ENCODE measurements at places on chromosomes 7 and 10. TPM values are rescaled to one million over a fixed set of nuclear protein-coding genes. Genes with fewer than 3 reads are reported as not detected.

GRCh38 chr10:78985973-78986818 is 82.6 kb upstream of the ZMIZ1 start:
- no peak for DNase-seq
- H3K27me3 ChIP-seq = peaks cover 6% of the 10 kb centered on the region
- H3K4me3 ChIP-seq = no peak overlapping the region
- H3K36me3 ChIP-seq = no peaks in the 10 kb centered on the region
- no peak overlapping the region for H3K27ac ChIP-seq
- peaks cover 16% of the 10 kb centered on the region for H3K4me1 ChIP-seq

GRCh38 chr10:85420501-85421191 is 945.9 kb downstream of the GRID1 start:
- no peaks in the 10 kb centered on the region for H3K27me3 ChIP-seq
- no peak overlapping the region for H3K27ac ChIP-seq
- H3K4me3 ChIP-seq = no peak overlapping the region
- DNase-seq = no peak
- H3K36me3 ChIP-seq = no peaks in the 10 kb centered on the region

- DNase-seq = no peak
- no peak overlapping the region for H3K4me3 ChIP-seq
- H3K27me3 ChIP-seq = peaks cover 6% of the 10 kb centered on the region
Observed at GRCh38 chr7:26964156-26964808, 99.9 kb upstream of the SKAP2 start.

DNA sequence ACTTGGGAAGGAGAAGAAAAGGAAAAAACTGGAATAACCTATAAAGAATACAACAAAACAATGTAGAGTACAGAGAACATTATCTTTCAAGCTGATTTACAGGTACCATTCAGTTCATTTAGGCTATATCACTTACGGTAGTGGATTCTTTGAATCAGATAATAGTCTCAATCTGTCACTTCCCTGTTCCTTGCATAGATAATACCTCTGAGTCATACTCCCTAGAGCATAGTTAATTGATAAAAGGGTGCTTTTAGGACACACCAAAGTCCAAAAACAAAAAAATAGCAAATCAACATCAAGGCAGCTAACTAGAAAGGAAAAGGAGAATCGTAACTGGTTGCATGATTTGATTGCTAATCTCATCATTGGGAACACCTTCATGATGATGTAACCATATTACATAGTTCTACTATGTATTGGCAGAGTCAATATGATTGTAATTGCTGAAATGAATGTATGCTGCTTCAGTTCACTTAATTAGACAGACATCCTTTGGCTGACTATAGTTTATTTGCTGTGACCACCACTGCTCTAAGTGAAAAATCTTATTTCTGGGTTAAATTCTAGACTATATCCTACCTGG is 844.4 kb downstream of the GATA3 start:
- no peaks in the 10 kb centered on the region for H3K27me3 ChIP-seq
- DNase-seq = no peak

GRCh38 chr7:94041529-94041928 is 37.4 kb upstream of the BET1 start:
- peaks cover 17% of the 10 kb centered on the region for H3K27me3 ChIP-seq
- no peak overlapping the region for H3K27ac ChIP-seq
- no peaks in the 10 kb centered on the region for H3K4me1 ChIP-seq
- H3K4me3 ChIP-seq = no peak overlapping the region

- no peak overlapping the region for H3K27ac ChIP-seq
- no peaks in the 10 kb centered on the region for H3K36me3 ChIP-seq
- DNase-seq = no peak
- no peaks in the 10 kb centered on the region for H3K4me1 ChIP-seq
Observed at GRCh38 chr10:125708971-125709503, 10.5 kb upstream of the EDRF1 start.

DNA sequence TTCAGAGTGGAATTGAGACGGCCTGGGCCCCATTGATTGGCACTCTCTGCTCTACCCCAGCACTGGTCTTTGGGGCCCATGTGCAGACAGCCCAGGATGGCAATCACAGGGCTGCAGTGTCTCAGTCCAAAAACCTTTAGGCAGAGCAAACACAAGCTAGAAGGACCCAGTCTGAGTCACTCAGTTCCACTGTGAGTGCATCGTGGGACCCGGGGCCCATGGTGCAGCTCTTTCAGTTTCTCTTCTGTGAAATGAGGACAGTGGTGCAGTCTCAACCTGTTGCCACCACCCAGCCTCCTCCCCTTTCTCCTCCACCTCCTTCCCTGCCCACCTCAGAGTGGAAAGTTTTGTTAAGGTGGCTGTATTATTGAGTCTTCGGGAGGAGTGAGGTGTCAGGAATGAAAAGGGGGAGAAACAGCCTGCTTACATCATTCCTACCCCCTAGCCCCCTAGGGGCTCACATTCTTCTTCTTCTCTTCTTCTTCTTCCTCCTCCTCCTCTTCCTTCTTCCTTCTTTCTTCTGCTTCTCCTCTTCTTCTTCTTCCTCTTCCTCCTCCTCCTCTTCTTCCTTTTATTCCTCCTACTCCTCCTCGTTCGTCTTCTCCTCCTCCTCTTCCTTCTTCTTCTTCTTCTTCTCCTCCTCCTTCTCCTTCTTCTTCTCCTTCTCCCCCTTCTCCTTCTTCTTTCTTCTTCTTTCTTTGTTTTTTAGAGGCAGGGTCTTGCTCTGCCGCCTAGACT is 19.5 kb upstream of the CARD11 start:
- peak; percentile 88 for DNase-seq
- no peaks in the 10 kb centered on the region for H3K27me3 ChIP-seq
- peak overlapping the region; percentile 52 for H3K4me3 ChIP-seq
- peaks cover 7% of the 10 kb centered on the region for H3K36me3 ChIP-seq

- no peak for DNase-seq
- peak overlapping the region; percentile 28 for H3K4me3 ChIP-seq
- H3K36me3 ChIP-seq = no peaks in the 10 kb centered on the region
- H3K27ac ChIP-seq = peak overlapping the region; percentile 55
- H3K27me3 ChIP-seq = no peaks in the 10 kb centered on the region
- peaks cover 12% of the 10 kb centered on the region for H3K4me1 ChIP-seq
Observed at GRCh38 chr7:142587578-142588191, 161.6 kb upstream of the PRSS1 start.

- no peak for DNase-seq
- no peaks in the 10 kb centered on the region for H3K4me1 ChIP-seq
- H3K27me3 ChIP-seq = no peaks in the 10 kb centered on the region
- H3K27ac ChIP-seq = no peak overlapping the region
Observed at GRCh38 chr10:65861249-65861648, 1064.6 kb upstream of the LRRTM3 start.

DNA sequence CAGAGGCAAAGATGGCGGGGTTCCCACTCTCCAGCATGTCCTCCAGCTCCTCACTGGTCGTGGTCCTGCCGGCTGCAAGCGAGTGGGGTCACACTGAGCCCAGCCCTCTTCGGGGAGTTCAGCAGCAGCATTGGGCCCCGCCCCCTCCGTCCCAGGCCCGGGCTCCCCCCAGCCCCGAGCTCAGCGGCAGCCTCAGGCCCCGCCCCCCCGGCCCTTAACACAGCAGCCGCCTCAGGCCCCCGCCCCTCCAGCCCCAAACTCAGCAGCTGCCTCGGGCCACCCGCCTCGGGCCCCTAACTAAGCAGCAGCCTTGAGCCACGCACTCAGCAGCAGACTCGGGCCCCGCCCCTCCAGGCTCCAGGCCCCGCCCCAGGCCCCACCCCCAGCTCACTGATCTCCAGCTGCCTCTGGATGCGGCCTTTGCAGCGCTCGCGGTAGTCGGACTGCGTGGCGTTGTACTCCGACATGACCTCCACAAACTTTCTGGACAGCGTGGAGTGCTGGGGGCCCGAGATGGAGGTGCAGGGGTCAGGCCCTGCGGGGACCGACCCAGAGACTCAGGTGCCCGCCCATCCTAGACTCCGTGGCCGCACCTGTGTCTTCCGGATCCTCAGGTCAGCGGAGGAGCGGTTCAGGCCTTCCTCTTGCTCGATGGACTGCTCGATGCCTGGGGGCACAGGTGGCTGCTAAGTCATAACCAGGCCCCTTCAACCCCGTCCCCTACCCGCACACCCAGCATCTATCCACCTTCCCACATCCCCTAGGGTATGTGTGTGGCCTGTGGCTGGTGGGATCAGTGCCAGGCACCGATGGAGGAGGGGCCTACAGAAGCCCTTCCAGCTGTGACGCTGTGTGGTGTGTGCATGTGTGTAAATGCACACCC is 15.5 kb downstream of the STX1A start:
- no peaks in the 10 kb centered on the region for H3K27me3 ChIP-seq
- H3K27ac ChIP-seq = no peak overlapping the region
- no peak overlapping the region for H3K4me3 ChIP-seq
- no peak for DNase-seq

GRCh38 chr10:3961082-3961481 is 176.1 kb upstream of the KLF6 start:
- peaks cover 5% of the 10 kb centered on the region for H3K36me3 ChIP-seq
- H3K27ac ChIP-seq = peak overlapping the region; percentile 80
- H3K27me3 ChIP-seq = no peaks in the 10 kb centered on the region
- DNase-seq = peak; percentile 76
- peak overlapping the region; percentile 18 for H3K4me3 ChIP-seq

GRCh38 chr10:113273181-113274163 is 279.4 kb upstream of the HABP2 start:
- H3K27me3 ChIP-seq = no peaks in the 10 kb centered on the region
- no peaks in the 10 kb centered on the region for H3K36me3 ChIP-seq

- no peaks in the 10 kb centered on the region for H3K27me3 ChIP-seq
- no peaks in the 10 kb centered on the region for H3K4me1 ChIP-seq
- no peaks in the 10 kb centered on the region for H3K36me3 ChIP-seq
- DNase-seq = no peak
Observed at GRCh38 chr7:146150153-146150552, 33.6 kb downstream of the CNTNAP2 start.

DNA sequence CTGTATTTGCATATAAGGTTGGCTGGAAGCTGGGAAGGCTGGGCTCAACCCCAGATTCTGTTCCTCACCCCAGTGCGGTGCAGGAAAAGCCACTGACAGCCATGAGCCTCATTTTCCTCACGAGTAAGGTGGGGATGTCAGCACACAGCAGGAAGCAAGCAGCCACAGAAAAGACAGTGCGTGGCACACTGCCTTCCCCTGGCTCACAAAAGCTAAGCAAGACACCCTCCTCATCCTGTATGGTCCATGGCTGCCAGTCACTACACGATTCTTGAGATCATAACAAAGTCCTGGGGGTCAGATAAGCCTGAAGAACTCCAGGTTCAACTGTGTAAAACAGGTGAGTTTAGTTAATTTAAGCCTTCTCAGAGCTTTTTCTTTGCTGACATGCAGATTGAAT is 28.9 kb upstream of the DDC start:
- H3K4me1 ChIP-seq = peaks cover 47% of the 10 kb centered on the region
- peak; percentile 37 for DNase-seq
- H3K4me3 ChIP-seq = no peak overlapping the region
- peak overlapping the region; percentile 85 for H3K27ac ChIP-seq

DNA sequence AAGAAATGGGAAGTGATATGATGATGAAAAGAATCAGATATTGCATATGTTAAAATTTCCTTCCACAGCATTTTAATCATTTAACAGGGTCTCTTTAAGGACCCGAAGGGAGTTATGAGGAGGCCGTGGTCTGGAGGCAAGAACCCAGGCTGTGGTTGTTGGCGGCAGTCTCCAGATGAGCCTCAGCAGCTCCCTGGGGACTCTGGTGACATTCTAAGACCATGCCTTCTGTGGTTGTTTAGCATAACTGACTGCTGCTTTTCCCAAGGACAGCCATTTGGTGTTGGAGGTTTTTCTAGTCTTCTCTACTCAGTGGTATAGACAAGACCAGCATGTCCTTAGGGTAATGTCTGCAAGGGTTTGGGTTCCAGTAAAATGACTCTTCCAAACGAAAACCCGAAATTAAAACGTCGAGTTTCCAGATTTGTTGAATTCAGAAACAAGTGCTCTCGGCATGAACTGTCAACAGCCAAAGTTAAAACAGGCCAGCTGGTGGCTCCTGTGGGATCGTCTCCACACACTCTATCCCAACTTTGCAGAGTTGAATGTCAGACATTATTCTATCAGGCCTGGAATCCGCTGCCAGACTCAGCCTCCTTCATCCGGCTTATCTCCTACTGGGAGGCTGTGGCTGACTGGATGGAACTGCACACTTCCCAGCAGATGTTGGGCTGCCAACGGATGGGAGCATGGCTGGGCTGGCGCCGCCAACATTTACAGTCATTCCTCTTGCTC is 183.1 kb downstream of the TAX1BP1 start:
- H3K27me3 ChIP-seq = no peaks in the 10 kb centered on the region
- no peak overlapping the region for H3K27ac ChIP-seq
- no peak overlapping the region for H3K4me3 ChIP-seq
- H3K4me1 ChIP-seq = peaks cover 8% of the 10 kb centered on the region
- H3K36me3 ChIP-seq = no peaks in the 10 kb centered on the region

DNA sequence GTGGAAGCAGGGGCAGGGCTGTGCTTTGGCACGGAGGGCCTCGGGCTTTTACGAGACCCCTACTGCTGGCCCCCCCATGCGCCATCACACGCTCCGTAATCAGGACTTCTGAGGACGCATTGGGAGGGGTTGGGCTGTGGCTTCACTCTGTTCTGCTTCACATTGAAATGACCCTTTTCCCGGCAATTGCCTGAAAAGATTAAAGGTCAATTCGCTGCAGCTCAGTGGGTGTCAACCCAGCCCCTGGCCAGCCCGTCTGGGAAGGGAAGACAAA is 41.7 kb upstream of the UBE3C start:
- H3K4me3 ChIP-seq = no peak overlapping the region
- no peak overlapping the region for H3K27ac ChIP-seq
- DNase-seq = no peak
- peaks cover 2% of the 10 kb centered on the region for H3K4me1 ChIP-seq
- no peaks in the 10 kb centered on the region for H3K36me3 ChIP-seq
- H3K27me3 ChIP-seq = peaks cover 3% of the 10 kb centered on the region

DNA sequence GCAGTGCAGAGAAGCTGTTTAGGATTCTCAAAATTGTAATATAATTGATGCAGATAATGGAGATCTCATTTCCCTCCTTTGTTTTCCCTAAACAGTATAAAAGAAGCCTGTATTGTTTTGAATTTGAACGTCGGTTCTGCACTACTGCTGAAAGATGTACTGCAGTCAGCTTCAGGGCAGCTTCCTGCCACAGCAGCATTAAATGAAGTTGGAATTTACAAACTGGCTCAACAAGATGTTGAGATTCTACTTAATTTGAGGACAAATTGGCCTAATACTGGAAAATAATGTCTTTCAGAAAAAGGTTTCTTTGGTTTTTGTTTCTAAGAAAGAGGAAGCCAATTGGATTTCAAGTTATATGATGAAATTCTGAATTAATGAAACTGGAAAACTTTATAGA is 14.3 kb downstream of the EFCAB10 start:
- H3K36me3 ChIP-seq = peaks cover 36% of the 10 kb centered on the region
- DNase-seq = no peak
- no peaks in the 10 kb centered on the region for H3K27me3 ChIP-seq
- no peaks in the 10 kb centered on the region for H3K4me1 ChIP-seq
- H3K4me3 ChIP-seq = no peak overlapping the region
- no peak overlapping the region for H3K27ac ChIP-seq

GRCh38 chr7:122896509-122896908 is 10.2 kb upstream of the CADPS2 start:
- no peaks in the 10 kb centered on the region for H3K27me3 ChIP-seq
- H3K4me1 ChIP-seq = no peaks in the 10 kb centered on the region
- no peaks in the 10 kb centered on the region for H3K36me3 ChIP-seq
- DNase-seq = no peak
- H3K4me3 ChIP-seq = no peak overlapping the region

GRCh38 chr10:33657154-33657908 is 322.9 kb upstream of the NRP1 start:
- no peak for DNase-seq
- no peak overlapping the region for H3K4me3 ChIP-seq
- no peak overlapping the region for H3K27ac ChIP-seq
- no peaks in the 10 kb centered on the region for H3K36me3 ChIP-seq

Gene SPAM1
- not detected for total RNA-seq

Gene ZKSCAN1
- 63.1 TPM for total RNA-seq

Gene SLC35G1
- total RNA-seq = 2.9 TPM

Gene SFRP5
- not detected for total RNA-seq

Gene DYNC1I1
- not detected for total RNA-seq

Gene ADAM12
- 1.3 TPM for total RNA-seq

Gene CCZ1B
- total RNA-seq = 89.4 TPM

Gene JAKMIP3
- 0.90 TPM for total RNA-seq

Gene GALNT17
- not detected for total RNA-seq
